ENCODE measurements at places on chromosomes 16 and 17.

GRCh38 chr16:55035029-55035428 lies 104.4 kb downstream of the IRX5 start:
- DNase-seq, result no peak
- no peak overlapping the region for H3K4me3 ChIP-seq
- no peaks in the 10 kb centered on the region for H3K27me3 ChIP-seq
- H3K4me1 ChIP-seq, result no peaks in the 10 kb centered on the region
- no peaks in the 10 kb centered on the region for H3K36me3 ChIP-seq

DNA sequence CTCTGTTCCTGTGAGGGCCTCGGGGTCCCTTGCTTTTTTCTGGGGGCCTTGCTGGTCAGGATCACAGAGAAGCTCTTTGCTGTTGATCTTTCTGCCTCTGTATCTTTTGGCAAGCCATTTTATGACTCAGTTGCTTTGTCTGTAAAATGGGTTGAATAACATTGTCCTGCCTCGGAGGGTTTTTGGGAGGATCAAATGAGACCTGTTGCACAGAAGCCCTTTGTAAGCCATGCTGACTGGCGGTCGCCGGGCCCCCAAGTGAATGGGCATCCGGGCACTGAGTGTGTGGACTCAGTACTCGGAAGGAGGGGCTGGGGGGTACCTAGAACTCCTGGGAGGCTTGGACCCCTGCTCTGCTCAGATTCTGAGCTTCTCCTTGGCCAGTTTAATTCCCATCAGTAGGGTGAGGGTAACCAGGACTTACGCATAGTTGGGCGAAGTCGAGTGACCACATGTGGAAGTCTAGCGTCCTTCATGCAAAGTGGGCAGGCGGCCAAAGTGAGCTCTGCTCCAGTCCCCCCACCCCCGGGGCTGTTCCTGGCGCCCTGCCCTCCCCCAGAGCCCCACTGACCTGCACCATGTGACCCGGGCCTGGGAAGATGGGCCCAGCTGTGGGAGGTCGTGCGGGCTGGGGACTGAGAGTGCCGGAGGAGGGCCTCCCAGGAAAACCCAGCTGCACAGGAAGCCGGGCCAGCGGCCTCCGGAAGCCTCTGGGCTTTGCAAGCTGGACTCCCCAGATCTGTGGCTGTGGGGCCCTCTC lies 284.0 kb downstream of the SEC14L1 start:
- peaks cover 98% of the 10 kb centered on the region for H3K4me1 ChIP-seq
- H3K27ac ChIP-seq, result peak overlapping the region; percentile 96
- H3K4me3 ChIP-seq, result peak overlapping the region; percentile 29
- H3K36me3 ChIP-seq, result no peaks in the 10 kb centered on the region

DNA sequence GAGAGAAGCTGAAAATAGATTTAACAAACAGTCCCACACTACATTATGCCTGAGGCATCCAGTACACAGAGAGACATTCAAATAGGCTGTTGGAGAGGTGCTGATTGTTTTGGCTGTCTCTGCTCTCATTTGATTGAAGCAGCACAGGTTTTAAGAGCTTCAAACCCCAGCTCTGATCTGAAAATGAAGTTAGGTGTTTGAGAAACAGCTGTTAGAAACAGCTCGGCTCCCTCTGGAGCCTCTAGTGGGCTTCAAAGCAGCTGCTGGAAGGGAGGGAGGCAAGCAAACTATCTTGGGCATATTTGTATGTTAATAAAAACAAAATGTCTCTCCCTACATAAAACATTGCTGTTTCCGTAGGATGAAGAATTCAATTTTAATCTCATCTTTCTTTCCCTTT lies 607.3 kb upstream of the GOT2 start:
- no peak overlapping the region for H3K27ac ChIP-seq
- H3K4me1 ChIP-seq, result no peaks in the 10 kb centered on the region
- no peaks in the 10 kb centered on the region for H3K36me3 ChIP-seq
- no peak for DNase-seq

GRCh38 chr16:85327731-85328675 lies 215.7 kb upstream of the CIBAR2 start:
- no peaks in the 10 kb centered on the region for H3K36me3 ChIP-seq
- no peaks in the 10 kb centered on the region for H3K4me1 ChIP-seq
- no peak for DNase-seq
- no peak overlapping the region for H3K4me3 ChIP-seq
- no peak overlapping the region for H3K27ac ChIP-seq
- no peaks in the 10 kb centered on the region for H3K27me3 ChIP-seq

GRCh38 chr16:3070608-3071111 lies 5.2 kb downstream of the IL32 start:
- no peaks in the 10 kb centered on the region for H3K36me3 ChIP-seq
- DNase-seq, result no peak
- peaks cover 8% of the 10 kb centered on the region for H3K4me1 ChIP-seq
- no peak overlapping the region for H3K27ac ChIP-seq
- H3K4me3 ChIP-seq, result no peak overlapping the region

DNA sequence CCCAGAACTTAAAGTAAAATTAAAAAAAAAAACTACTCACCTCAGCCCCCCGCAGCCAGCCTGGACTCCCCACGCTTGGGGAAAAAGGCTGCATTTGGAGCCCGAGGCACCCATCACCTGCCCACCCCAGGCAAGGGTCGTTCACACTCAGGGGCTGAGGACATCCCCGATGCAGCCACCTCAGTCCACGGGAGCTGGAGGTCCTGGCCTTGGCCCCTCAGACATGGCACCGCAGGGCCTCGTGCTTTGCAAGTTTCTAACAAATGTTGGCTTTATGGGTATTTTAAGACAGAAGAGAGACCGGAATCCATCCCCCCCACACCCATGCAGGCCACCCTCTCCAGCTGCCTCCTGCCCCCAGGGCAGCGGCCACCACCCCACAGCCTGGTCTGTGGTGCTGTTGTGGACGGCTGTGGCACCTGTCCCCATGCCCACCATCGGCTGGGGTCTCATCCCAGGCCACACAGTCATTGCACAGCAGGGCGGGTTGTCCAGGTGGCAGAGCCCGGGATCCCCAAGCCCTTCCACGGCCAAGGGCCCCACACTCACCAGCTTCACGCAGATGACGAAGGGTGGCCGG lies 116.4 kb upstream of the ZNF750 start:
- H3K27ac ChIP-seq, result no peak overlapping the region
- no peaks in the 10 kb centered on the region for H3K27me3 ChIP-seq
- DNase-seq, result peak; percentile 40
- no peak overlapping the region for H3K4me3 ChIP-seq
- H3K4me1 ChIP-seq, result no peaks in the 10 kb centered on the region

- no peak for DNase-seq
- H3K4me3 ChIP-seq, result no peak overlapping the region
- H3K4me1 ChIP-seq, result peaks cover 79% of the 10 kb centered on the region
- peak overlapping the region; percentile 79 for H3K27ac ChIP-seq
Measured at GRCh38 chr16:85377388-85378144, 235.6 kb upstream of the GSE1 start.

DNA sequence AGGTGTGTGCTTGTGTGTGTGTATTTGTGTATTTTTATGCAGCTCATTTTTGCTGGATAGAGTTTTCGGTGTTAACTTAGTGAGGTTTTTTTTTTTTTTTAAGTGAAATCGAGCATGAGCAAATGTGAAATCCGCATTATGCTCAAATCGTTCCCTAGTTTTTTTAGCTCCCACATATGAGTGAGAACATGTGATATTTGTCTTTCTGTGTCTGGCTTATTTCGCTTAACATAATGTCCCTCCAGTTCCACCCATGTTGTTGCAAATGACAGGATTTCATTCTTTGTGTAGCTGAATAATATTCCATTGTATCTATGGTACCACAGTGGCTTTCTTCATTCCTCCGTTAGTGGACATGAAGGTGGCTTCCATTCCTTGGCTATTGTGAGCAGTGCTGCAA lies 1103.3 kb upstream of the EEF2KMT start:
- H3K36me3 ChIP-seq, result no peaks in the 10 kb centered on the region
- no peaks in the 10 kb centered on the region for H3K27me3 ChIP-seq
- DNase-seq, result no peak
- H3K4me3 ChIP-seq, result no peak overlapping the region

DNA sequence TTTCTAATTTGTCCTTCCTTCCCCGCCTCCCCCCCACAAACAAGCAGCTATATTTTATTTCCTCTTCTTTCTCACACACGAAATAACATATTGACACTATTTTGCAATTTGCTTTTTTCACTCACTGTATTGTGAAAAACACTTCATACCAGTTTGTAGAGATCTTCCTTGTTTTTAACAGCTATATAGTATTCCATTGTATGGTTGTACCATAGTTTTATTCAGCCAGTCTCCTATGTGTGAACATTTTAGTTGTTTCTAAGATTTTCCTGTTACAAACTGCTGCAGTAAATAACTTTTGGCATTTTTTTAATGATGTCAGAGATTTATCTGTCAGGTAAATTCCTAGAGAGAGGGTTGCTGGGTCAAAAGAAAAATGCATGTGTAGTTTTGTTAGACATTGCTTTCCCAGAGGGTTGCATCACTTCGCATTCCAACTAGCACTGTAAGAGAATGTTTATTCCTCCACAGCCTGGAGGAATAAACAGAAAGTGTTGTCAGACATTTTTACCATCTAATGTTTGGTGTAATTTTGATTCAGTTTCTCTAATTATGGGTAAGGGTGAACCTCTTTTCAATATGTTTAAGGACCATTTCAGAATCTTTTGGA lies 101.2 kb downstream of the MRTFB start:
- no peaks in the 10 kb centered on the region for H3K4me1 ChIP-seq
- H3K36me3 ChIP-seq, result no peaks in the 10 kb centered on the region
- H3K4me3 ChIP-seq, result no peak overlapping the region
- H3K27ac ChIP-seq, result no peak overlapping the region
- no peaks in the 10 kb centered on the region for H3K27me3 ChIP-seq

DNA sequence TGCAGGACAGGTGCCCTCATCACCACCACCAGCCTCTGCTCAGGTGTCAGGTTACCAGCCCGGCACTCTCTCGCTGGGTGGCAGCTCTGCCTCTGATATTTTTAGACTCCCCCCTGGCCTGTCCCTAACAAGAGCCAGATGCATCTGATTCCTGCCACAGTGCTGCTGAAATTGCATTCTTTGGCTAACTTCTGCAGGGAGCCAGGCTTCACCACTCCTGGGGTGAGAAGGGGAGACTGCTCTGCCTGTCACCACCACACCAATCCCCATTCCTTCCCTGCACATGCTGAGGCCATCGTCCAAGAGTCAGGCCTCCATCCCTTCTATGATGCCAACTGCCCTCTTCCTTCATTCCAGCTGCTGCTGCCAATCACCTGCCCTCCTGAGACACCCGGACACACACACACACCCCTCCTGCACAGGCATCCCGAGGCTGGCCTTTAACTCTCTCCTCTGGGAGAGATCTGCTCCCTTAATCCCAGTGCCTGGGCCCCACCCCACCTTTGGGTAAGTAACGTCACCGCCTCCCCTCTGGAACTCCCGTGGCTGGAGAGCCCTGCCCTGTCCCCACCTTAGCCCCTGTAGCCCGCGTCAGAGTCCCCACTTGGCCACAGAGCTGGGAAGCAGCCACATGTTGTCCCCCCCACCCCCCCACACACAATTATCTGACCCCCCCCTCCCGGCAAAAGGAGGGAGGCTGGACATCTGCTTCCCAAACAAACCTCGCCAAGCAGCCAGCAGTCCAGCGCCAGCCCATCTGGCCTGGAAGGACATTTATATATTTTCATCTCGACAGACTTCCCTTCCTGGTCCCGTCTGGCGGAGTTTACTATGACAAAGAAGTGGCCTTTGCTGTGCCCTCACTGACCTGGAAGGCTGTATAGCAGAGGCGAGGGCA lies 2.8 kb downstream of the EMP2 start:
- peak; percentile 68 for DNase-seq
- peaks cover 56% of the 10 kb centered on the region for H3K4me1 ChIP-seq
- H3K27me3 ChIP-seq, result no peaks in the 10 kb centered on the region
- no peak overlapping the region for H3K4me3 ChIP-seq
- H3K36me3 ChIP-seq, result no peaks in the 10 kb centered on the region

DNA sequence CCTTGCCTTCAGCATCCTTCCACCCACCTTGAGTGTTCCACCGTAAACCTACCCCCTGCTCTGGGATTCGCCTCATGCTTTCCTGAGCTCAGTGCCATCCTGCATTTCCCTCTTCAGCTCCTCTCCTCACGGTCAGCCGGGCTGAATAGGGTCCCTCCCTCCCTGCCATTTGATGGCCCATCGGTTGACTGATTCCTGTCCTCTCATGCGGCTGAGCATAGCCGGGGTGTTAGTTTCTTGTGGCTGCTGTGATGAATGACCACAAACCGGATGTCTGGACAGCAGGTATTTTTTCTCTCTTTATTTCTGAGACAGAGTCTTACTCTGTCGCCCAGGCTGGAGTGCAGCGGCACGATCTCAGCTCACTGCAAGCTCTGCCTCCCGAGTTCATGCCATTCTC lies 44.1 kb upstream of the MGAT5B start:
- no peaks in the 10 kb centered on the region for H3K36me3 ChIP-seq
- no peak for DNase-seq
- no peaks in the 10 kb centered on the region for H3K27me3 ChIP-seq
- no peak overlapping the region for H3K27ac ChIP-seq

DNA sequence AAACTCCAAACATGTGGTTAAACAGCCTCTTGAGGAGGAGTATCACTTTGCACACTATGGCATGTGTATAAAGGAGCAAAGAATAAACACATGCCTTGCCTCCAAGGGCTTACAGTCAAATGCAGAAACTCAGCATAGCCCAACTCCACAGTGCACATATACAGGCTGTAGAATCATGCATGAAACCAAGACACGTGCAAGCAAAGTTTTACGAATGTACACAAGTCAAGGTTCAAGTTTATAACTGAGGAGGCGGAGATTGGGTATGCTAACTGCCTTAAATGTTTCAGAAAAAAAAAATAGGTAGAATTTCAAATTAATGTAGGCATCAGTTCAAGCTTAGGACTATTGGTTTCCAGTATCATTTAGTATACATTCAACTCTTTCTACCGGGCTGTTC lies 321.1 kb downstream of the SOX9 start:
- H3K27me3 ChIP-seq, result no peaks in the 10 kb centered on the region
- DNase-seq, result peak; percentile 10
- H3K36me3 ChIP-seq, result no peaks in the 10 kb centered on the region
- no peaks in the 10 kb centered on the region for H3K4me1 ChIP-seq

DNA sequence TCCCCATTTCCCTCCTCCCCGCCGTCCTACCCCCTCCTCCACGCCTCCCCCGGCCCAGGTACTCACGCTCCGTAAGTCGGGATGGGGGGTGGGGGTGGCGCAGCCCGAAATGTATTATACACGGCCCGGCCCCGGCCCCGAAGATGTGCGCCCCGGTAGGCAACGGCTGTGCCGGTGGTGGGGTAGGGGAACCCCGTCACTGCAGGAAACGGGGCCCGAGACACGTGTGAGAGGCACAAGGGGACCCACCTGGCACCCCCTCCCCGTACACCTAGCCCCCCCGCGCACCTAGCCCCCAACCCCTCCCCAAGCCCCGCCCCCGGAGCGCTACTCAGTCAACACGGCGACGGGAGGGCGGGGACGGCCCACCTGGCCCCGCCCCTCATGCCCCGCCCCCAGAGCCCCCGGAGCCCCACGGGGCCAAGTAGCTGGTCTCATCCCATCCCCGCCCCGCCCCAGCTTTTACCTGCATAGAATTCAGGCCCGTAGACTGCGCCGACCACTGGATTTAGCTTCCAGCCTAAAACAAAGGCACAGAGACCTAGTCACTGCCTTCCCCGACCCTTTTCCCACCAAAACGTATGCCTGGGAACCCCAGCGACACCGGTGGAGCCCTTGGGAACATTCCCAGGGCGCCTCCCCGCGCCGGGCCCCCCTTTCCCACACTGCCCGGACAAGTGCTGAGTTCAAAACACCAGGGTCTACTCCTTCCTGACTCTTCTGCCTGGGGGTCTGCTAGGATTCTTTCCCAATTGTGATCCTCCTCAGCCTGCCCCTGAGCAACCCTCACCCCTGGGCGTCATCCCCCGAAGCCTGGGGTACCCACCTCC lies 22.8 kb downstream of the ENGASE start:
- H3K4me1 ChIP-seq, result peaks cover 25% of the 10 kb centered on the region
- H3K27me3 ChIP-seq, result peaks cover 42% of the 10 kb centered on the region
- DNase-seq, result no peak
- H3K4me3 ChIP-seq, result no peak overlapping the region

Measured in sigmoid colon (tissue), 7 donors.